ENCODE measurements at places on chromosomes 12 and 14.

- no peak for DNase-seq
Observed at GRCh38 chr12:40745386-40745785, 53.1 kb downstream of the CNTN1 start.

DNA sequence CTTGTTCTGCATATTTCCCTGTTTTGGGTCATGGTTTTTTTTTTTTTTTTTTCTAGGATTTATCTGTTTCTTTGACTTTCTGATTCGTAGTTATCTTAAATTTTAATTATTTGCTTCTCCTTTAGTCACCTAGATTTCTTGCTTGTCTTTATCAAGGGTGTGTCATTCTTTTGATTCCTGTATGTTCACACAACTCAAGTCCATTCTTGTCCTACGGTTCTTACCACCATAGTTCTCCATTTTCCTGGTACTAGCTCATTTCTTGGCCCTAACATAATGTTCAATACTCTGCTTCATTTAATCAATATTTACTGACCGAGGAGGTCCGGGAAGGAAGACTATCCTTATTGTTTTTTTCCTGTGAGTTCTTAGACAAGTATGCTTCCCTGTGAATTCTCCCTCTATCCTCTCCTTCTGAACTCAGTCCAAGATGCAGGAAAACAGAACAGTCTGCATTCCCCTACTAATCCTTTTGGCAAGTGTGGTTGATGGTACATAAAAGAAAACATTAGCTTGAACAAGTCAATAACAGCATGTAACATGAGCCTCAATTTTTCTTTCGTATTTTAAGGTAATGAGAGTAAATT lies 1346.4 kb upstream of the SEL1L start:
- no peak for DNase-seq

DNA sequence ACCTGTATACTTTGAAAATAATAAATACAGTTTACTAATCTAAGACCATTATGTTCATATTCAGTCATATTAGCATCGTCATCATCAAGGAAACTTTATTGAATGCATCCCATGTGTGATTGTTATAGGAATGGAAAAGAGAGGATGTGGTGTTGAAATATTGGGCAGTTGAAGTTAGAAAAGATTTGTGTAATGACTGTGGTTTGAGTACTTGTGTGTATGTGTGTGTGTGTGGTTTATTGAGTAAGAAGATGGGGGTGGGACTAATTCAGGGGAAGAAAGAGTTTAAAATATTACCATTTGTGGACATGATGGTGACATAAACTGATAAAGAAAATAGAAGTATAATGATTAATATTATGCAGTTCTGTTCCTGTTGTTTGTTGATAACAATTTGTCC lies 238.7 kb upstream of the SEL1L start:
- no peak for DNase-seq

- DNase-seq: no peak
Observed at GRCh38 chr12:92543359-92543758, 159.4 kb upstream of the PLEKHG7 start.

DNA sequence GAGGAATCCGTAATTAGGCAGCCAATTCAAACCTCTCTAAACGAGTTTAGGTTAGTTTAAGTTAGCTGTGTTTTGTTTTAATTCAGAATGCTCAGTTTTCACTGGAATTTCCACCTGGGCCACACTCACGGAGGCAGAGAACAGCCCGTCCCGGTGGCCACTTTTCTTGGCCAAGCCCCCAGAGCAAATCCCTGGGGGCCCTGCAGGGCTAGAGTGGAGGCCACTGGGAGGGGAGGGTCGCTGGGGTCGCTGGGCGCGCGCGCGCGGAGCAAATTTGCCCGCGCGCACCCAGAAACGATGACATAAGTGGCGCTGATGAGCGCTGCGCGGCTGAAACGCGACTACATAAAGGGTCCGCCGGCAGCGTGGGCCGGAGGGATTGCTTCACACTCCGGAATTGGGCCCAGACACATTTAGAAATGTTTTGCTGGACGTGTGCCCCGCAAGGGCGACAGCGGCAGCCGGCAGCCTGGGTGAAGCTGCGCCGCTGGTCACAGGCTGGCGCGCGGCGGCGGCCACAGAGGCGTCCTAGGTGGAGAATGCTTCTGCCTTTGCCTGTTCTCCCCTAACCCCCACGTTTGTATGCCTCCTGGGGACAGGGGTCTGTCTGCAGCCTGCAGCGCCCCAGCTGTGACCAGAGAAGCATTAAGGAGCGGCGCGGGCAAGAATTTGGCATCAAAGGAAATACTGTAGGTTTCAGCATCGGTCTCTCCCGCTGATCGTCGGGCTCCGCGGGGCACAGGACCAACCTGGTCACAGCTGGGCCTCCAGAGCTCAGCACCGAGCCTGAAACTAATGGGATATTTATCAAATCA lies 37.9 kb upstream of the TBX5 start:
- no peak for DNase-seq

GRCh38 chr14:23483236-23483854 lies 13.8 kb downstream of the NGDN start:
- DNase-seq: no peak

All from effector memory CD8-positive, alpha-beta T cell (primary cell).